ENCODE measurements at places on chromosomes 16 and 17. TPM values are rescaled to one million over a fixed set of nuclear protein-coding genes. Genes with fewer than 3 reads are reported as not detected.
A peak's percentile ranks its signal among the peaks of the same experiment; 100 is the strongest.

The UTP4 gene
- total RNA-seq: 18.0 TPM

The FN3K gene
- 2.9 TPM for total RNA-seq

The KRTAP1-5 gene
- total RNA-seq: 31.8 TPM

The CCDC144A gene
- 28.0 TPM for total RNA-seq

The NETO2 gene
- 3.5 TPM for total RNA-seq

The ZP2 gene
- total RNA-seq: not detected

The MIEN1 gene
- total RNA-seq: 16.5 TPM

- no peaks in the 10 kb centered on the region for H3K27me3 ChIP-seq
- peak overlapping the region; percentile 68 for H3K4me3 ChIP-seq
- DNase-seq: peak; percentile 23
- peak overlapping the region; percentile 91 for H3K27ac ChIP-seq
These were observed 113.4 kb downstream of the PITPNC1 start for GRCh38 chr17:67490471-67490870.

- DNase-seq: no peak
- H3K4me3 ChIP-seq: no peak overlapping the region
- H3K4me1 ChIP-seq: peaks cover 12% of the 10 kb centered on the region
- no peaks in the 10 kb centered on the region for H3K36me3 ChIP-seq
- H3K27ac ChIP-seq: peak overlapping the region; percentile 23
These were observed 143.7 kb upstream of the CDH5 start for GRCh38 chr16:66222756-66223155.

DNA sequence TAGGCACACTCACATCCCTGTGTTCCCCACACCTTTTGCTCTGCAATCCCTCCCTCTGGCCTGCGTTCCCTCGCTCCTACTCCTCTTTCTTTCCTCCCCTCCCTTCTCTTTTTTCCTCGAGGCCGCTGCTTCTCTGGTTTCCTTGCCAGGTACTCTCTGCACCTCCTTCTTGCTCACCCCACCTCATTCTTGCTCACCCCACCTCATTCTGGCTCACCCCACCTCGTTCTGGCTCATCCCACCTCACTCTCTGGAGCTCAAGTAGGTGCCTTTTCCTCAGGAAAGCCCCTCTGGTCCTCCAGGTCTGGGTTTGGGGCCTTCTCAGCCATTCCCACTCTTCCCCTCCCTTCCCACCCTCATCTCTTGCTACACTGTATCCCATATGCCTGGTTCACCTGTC, 103.5 kb downstream of the PLCG2 start:
- peaks cover 3% of the 10 kb centered on the region for H3K27me3 ChIP-seq
- H3K27ac ChIP-seq: no peak overlapping the region
- no peak overlapping the region for H3K4me3 ChIP-seq
- H3K4me1 ChIP-seq: no peaks in the 10 kb centered on the region

- no peaks in the 10 kb centered on the region for H3K27me3 ChIP-seq
- H3K4me1 ChIP-seq: peaks cover 5% of the 10 kb centered on the region
- peak; percentile 3 for DNase-seq
- no peak overlapping the region for H3K27ac ChIP-seq
These were observed 59.6 kb downstream of the SOCS1 start for GRCh38 chr16:11196286-11196828.

DNA sequence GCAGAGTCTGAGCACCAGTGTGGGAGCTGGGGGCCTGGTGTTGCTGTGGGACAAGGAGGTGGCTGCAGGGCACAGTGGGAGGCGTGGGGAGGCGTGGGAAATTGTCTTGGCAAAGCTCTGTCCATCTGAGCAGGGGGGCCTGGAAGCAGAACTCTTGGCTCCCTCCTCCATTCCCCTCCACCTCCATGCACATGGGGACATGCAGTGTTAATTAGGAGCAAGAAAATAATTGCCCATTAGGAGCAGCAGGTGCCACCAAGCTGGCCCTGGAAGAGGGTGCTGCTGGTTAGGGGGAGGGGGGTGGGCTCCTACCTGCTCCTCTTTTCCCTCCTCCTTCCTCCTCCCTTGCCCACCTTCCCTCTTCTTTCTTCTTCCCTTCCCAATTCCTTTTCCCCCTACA, 4.5 kb downstream of the TTYH2 start:
- DNase-seq: no peak
- no peak overlapping the region for H3K27ac ChIP-seq
- no peaks in the 10 kb centered on the region for H3K27me3 ChIP-seq

GRCh38 chr17:66306446-66306845, 4.0 kb downstream of the PRKCA start:
- no peak overlapping the region for H3K4me3 ChIP-seq
- peaks cover 16% of the 10 kb centered on the region for H3K36me3 ChIP-seq
- peak; percentile 36 for DNase-seq
- H3K27ac ChIP-seq: peak overlapping the region; percentile 76
- H3K27me3 ChIP-seq: no peaks in the 10 kb centered on the region

GRCh38 chr17:30155389-30155788, 38.8 kb downstream of the NSRP1 start:
- no peaks in the 10 kb centered on the region for H3K27me3 ChIP-seq
- no peak for DNase-seq
- H3K27ac ChIP-seq: no peak overlapping the region
- no peaks in the 10 kb centered on the region for H3K4me1 ChIP-seq
- peaks cover 24% of the 10 kb centered on the region for H3K36me3 ChIP-seq

DNA sequence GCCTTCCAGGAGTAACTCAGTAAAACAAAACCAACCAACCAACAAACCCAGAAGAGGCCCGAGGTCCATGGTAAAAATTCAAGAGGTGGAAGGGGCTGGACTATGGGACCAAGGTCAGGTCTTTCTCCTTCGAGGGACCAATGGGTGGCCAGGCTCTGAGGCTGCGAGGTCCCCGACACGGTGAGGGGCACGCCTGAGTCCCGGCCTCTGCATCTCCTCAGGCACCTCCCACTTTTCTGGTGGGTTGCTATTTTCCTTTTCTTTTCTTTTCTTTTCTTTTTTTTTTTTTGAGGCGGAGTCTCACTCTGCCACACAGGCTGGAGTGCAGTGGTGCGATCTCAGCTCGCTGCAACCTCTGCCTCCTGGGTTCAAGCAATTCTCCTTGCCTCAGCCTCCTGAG, 18.0 kb downstream of the CD7 start:
- peaks cover 22% of the 10 kb centered on the region for H3K4me1 ChIP-seq
- H3K4me3 ChIP-seq: no peak overlapping the region
- DNase-seq: no peak
- no peak overlapping the region for H3K27ac ChIP-seq
- no peaks in the 10 kb centered on the region for H3K27me3 ChIP-seq

DNA sequence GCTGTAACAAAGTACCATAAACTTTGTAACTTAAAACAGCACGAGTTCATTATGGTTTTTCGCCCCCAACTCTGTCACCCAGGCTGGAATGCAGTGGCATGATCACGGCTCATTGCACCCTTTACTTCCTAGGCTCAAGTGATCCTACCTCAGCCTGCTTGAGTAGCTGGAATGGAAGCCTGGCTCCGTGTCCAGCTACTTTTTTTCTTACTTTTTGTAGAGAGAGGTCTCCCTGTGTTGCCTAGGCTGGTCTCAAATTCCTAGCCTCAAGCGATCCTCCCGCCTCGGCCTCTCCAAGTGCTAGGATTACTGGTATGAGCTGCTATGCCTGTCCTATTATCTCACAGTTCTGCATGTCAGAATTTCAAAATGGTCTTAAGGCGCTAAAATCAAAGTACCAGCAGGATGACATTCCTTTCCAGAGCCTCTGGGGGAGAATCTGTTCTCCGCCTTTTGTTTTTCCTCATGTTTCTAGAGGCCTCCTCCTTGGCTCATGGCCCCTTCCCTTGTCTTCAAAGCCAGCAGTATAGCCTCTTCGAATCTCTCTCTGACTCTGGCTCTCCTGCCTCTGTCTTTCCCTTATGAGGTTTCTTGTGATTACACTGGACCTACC, 10.1 kb upstream of the PRM1 start:
- no peak overlapping the region for H3K4me3 ChIP-seq
- H3K27me3 ChIP-seq: peaks cover 24% of the 10 kb centered on the region
- DNase-seq: peak; percentile 22
- no peaks in the 10 kb centered on the region for H3K4me1 ChIP-seq
- no peaks in the 10 kb centered on the region for H3K36me3 ChIP-seq

GRCh38 chr17:14452856-14453255, 152.0 kb downstream of the HS3ST3B1 start:
- peaks cover 4% of the 10 kb centered on the region for H3K27me3 ChIP-seq
- H3K27ac ChIP-seq: no peak overlapping the region
- H3K4me1 ChIP-seq: no peaks in the 10 kb centered on the region
- no peaks in the 10 kb centered on the region for H3K36me3 ChIP-seq

- H3K4me1 ChIP-seq: peaks cover 13% of the 10 kb centered on the region
- peak overlapping the region; percentile 75 for H3K27ac ChIP-seq
- peak; percentile 37 for DNase-seq
- H3K36me3 ChIP-seq: peaks cover 4% of the 10 kb centered on the region
These were observed 28.6 kb upstream of the METRNL start for GRCh38 chr17:83050651-83051395.

- no peak overlapping the region for H3K4me3 ChIP-seq
- H3K4me1 ChIP-seq: peaks cover 6% of the 10 kb centered on the region
- peaks cover 13% of the 10 kb centered on the region for H3K27me3 ChIP-seq
- DNase-seq: peak; percentile 85
- H3K27ac ChIP-seq: no peak overlapping the region
These were observed 2.1 kb upstream of the ZSCAN10 start for GRCh38 chr16:3101018-3101840.

DNA sequence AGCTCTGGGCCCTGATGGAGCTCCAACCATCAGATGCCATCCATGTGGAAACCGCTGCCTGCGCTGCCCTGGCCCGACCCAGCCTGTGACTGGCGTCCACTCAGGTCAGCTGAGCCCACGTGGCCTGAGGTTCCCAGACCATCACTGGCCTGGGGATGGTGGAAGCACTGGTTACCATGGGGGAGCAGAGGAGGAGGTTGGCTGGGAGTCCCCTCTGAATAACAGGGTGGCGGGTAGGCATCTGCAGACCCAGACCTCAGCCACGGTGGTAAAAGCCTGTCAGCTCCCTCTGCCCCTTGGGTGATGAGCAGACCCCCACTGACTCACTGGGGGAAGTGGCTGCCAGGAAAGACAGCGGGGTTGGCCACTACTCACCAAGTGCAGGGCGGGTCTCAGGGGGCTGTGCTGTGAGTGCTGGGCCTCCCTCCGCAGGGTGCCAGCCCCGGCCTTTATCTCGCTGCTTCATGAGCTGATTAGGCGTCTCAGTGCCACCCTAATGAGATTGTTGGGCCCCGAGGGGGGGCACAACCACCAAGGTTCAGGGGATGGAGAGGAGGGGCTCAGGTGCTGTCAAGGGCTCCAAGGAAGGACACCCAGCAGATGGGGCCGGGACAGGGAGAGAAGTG, at the start of gene PDE6G:
TSS of gene PDE6G (minus strand) at position 425 of the 626 bp plus-strand sequence. CDS start 3,237 bp downstream, outside the sequence.
- no peak within 1 kb of the TSS for H3K27ac ChIP-seq
- H3K27me3 ChIP-seq: no peaks in the 10 kb centered on the region
- H3K36me3 ChIP-seq: no peaks in the 10 kb centered on the region

DNA sequence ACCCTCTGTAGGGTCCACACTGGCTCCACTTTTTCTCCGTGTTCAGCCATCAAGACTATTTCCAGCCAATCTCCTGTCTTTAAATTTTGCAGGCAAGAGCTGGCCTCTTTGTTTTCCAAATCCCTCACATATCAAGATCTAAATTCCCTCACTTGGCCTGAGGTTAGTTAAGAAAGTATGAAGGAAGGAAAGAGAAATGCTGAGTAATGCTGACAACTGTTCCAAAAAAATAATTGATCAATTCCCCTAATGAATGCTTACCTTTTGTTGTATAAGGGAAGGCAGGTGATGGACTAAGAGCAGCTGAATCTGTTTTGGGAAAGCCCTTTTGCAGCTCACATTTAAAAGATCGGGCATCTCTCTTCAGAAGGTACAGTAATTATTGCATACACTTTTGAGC, 105.1 kb upstream of the KCNJ16 start:
- H3K27me3 ChIP-seq: no peaks in the 10 kb centered on the region
- H3K36me3 ChIP-seq: no peaks in the 10 kb centered on the region
- no peak overlapping the region for H3K4me3 ChIP-seq
- H3K27ac ChIP-seq: no peak overlapping the region
- no peak for DNase-seq

GRCh38 chr17:50487213-50488096, 8.8 kb downstream of the RSAD1 start:
- no peaks in the 10 kb centered on the region for H3K27me3 ChIP-seq
- H3K36me3 ChIP-seq: peaks cover 28% of the 10 kb centered on the region
- peaks cover 13% of the 10 kb centered on the region for H3K4me1 ChIP-seq

- H3K4me3 ChIP-seq: no peak overlapping the region
- H3K27me3 ChIP-seq: no peaks in the 10 kb centered on the region
- peaks cover 49% of the 10 kb centered on the region for H3K36me3 ChIP-seq
- H3K4me1 ChIP-seq: no peaks in the 10 kb centered on the region
- DNase-seq: peak; percentile 63
These were observed 9.7 kb upstream of the CLEC18A start for GRCh38 chr16:69941251-69942098.

DNA sequence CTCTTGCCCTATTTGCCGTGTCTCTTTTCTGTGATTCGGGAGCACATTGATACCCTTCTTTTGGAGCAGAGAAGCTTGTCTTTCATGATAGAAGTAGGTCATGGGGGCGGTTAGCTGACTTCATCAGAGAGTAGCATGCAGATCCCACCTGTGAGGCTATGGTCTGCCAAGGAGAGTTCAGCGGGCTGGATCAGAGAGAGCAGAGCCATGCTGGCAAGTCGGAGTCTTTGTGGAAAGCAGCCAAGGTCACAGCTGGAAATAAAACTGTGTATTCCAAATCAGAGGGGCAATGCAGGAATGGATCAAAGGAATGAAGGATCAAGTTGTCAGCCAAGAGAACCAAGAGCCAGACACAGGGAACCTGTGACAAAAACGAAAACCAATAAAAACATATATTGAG, 595.9 kb downstream of the WWOX start:
- H3K27ac ChIP-seq: no peak overlapping the region
- no peaks in the 10 kb centered on the region for H3K36me3 ChIP-seq
- H3K27me3 ChIP-seq: no peaks in the 10 kb centered on the region

- no peaks in the 10 kb centered on the region for H3K27me3 ChIP-seq
- no peak overlapping the region for H3K27ac ChIP-seq
- DNase-seq: no peak
- no peaks in the 10 kb centered on the region for H3K36me3 ChIP-seq
- no peak overlapping the region for H3K4me3 ChIP-seq
- H3K4me1 ChIP-seq: no peaks in the 10 kb centered on the region
These were observed 593.1 kb upstream of the CDH5 start for GRCh38 chr16:65773301-65773874.

GRCh38 chr17:806346-806745, 24.2 kb downstream of the MRM3 start:
- no peaks in the 10 kb centered on the region for H3K27me3 ChIP-seq
- no peak overlapping the region for H3K4me3 ChIP-seq
- peaks cover 9% of the 10 kb centered on the region for H3K36me3 ChIP-seq
- no peak overlapping the region for H3K27ac ChIP-seq
- no peaks in the 10 kb centered on the region for H3K4me1 ChIP-seq

DNA sequence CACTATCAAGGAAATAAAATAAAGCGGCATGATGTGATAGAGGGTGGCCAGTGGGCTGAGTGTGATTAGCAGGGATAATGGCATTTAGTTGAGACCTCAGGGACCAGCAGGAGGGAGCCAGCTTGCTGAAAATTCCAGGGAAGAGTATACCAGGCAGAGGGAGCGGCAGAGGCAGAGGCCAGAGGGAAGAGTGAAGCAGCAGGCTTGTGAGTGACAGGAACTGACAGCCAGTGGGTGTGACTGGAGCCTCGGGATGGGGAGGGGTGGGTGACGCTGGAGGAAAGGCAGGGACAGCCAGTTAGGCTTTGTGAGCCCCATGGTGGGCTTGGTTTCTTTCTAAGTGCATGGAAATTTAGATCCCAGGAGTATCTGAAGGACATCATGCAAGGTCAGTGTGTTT, 209.7 kb upstream of the CACNG3 start:
- no peak for DNase-seq
- no peaks in the 10 kb centered on the region for H3K27me3 ChIP-seq
- no peaks in the 10 kb centered on the region for H3K36me3 ChIP-seq
- H3K27ac ChIP-seq: no peak overlapping the region
- H3K4me1 ChIP-seq: no peaks in the 10 kb centered on the region

Data from osteoblast (primary cell).